ENCODE measurements at places on chromosomes 2 and 18.

DNA sequence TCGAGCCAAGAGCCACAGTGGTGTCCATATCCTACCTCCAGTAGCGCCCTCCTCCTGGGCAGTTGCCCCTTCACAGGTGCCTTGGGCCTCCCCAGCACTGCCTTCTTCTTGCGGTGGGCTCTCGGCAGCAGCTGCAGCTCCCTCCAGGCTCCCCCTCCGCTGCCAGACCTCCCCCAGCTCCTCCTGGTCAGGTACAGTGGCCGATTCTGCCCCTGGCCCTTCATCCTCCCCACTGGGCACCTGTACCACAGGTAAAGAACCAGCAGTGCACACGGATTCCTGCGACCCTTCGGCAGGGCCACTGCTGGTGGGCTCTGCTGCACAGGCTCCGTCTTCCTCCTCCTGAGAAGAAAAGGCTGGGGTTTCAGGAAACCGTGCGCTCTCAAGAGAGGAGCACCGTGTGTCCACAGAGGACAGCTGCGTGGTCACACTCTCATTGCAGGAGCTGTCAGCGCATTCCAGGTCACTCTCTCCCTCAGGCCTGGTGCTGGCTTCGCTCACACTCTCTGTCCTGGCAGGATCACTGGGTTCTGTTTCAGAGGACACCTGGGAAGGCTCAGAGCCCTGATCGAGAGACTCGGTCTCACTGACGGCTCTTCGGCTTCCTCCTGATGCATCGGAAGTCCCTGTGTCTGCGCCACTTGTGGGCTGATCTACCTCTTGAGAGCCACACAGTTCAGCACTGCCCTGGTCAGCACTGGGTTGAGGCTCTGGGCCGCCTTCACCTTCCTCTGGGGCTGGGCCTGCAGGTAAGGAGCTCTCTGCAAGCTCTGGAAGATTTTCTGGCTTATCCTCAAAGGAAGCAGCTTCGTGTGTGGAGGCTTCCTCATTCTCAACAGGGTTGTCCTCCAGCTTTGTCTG, 147.4 kb upstream of the STK17B start:
- no peak for DNase-seq

DNA sequence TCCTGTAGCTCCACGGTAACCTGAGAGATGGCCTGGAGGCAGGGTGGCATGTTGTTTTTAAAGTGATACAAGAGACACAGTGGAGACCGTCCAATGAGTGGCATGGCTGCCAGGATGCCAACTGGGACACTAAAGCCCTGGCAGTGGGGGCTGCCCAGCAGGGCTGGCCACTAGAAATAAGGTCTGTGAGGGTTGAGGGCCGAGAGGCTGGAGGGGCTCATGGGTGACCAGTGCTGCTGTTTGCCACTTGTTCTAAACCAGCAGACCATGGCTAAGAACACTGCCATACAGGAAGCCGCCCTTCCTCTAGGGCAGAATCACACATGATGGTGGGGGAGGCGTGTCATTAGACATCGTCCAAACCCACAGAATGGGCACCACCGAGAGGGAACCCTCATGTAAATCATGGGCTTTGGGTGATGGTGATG, 71.9 kb downstream of the ALPK2 start:
- no peak for DNase-seq

DNA sequence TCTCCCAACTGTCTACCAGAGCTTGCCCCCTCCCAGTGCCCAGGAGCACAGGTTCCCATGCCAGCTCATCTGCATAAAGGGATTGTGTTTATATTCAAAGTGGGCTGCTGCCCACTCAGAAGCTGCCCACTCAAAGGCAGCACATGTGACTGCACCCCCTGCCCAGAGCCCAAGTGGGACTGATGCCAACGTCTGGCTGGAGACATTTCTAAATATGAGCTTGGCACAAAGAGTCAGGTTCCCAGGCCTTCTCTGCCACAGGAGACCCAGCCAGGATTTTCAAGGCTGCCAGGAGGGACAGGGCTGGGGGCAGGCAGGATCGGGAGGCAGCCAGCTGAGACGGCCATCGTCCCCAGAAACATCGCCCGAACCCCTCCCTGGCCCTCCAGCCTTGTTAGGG, 67.1 kb downstream of the ZBTB7C start:
- no peak for DNase-seq

- DNase-seq = no peak
These were observed 28.8 kb downstream of the APCDD1 start for GRCh38 chr18:10482985-10483949.

DNA sequence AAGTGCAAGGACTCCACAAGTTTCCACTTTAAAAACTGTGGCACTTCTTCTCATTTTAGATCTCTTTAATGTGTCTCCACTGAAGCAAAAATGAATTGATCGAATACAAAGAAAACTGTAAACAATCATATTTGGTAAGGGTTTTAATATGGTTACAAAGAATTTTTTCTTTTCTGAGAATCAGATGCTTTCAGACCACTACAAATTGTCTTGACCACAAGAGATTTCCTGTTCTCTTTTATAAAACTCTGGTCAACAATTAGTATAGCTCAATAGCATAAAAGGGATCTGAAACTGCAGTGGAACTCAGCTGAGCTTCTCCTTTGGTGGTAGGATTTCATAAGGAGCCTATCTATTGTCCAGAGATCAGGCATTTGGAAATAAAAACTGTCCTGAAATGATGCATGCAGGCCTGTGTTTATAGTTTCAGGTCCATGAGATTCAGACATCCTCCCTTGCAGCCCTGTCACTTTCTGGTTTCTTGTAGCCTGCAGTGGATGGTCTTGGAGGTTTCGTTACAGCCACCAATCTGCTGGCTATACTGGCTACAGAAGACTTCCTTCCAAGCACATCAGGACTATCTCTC, 120.0 kb downstream of the DOCK10 start:
- DNase-seq = no peak

- no peak for DNase-seq
These were observed 113.9 kb downstream of the MREG start for GRCh38 chr2:215899141-215900074.

GRCh38 chr2:33509908-33510585, 33.6 kb downstream of the RASGRP3 start:
- no peak for DNase-seq

DNA sequence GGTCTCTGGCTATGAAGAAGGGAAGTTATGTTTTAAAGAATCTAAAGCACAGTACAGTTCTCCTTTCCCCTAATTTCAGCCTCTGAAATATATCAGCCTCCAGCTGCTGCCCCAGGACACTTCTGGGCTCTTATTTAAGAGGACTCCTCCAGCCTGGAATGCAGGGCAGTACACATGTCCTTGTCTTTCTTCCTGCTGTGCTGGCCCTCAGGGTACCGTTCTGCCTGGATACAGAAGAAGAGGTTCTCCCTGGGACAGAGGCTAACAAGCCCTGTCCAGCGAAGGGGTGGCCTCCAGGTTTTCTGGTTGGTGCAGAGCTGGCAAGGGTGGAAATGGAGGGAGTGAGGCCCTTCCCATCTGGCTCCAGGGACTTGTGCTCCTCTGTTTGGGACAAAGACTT, 22.1 kb downstream of the MLPH start:
- DNase-seq = no peak

GRCh38 chr2:142892715-142893114, 15.3 kb downstream of the KYNU start:
- no peak for DNase-seq

GRCh38 chr18:59189746-59190145, 30.2 kb upstream of the GRP start:
- no peak for DNase-seq

- no peak for DNase-seq
These were observed 1.4 kb upstream of the EHD3 start for GRCh38 chr2:31232586-31232985.

DNA sequence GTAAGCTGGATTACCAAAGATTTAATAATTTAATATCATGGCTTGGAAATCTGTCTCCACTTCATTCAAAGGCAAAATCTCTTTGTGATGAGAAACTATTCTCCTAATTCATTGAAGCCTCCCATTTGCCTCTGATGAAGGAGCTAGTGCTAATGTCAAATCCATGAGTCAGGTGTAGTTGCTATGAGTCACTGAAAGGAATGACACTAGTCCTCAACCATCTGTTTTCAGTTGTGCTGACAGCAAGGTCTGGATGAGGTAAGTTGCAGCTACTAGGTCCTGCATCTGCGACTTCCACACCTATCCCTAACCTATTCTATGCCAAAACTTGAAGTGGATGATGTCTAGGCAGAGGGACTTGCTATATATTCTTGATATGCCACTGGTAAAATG, 324.0 kb upstream of the UBE2E3 start:
- no peak for DNase-seq

GRCh38 chr18:79988071-79988450, 302 bp downstream of the TXNL4A start:
- peak; percentile 54 for DNase-seq

- peak; percentile 14 for DNase-seq
These were observed 41.4 kb downstream of the IL1R2 start for GRCh38 chr2:102033031-102033749.

DNA sequence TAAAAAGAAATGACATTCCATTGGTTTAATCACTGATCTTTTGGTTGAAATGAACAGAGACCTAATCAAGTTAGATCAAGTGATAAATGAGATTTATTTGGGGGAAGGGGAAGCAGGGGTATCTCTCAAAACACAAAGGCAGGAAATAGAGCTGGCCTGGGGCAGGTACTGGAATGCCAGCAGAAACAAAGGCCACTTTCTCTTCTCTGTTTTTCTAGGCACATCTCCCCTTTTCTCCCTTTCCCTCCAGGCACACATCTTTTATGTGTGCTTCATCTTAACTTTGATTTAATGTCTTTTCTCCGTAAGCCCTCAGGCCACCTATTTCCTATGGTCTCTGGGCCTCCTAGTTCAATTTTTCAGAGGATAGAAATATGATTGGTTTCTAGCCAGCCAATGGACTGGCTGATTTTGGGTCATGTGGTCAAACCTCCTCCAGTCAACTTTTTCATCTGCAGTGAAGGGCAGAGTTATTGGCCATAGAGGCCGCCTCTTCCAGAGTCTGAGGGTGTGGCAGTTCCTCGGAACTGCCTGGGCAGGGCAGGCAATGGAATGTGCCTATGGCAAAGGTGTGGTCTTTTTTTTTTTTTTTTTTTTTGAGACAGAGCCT, 58.9 kb upstream of the FAM136A start:
- no peak for DNase-seq

DNA sequence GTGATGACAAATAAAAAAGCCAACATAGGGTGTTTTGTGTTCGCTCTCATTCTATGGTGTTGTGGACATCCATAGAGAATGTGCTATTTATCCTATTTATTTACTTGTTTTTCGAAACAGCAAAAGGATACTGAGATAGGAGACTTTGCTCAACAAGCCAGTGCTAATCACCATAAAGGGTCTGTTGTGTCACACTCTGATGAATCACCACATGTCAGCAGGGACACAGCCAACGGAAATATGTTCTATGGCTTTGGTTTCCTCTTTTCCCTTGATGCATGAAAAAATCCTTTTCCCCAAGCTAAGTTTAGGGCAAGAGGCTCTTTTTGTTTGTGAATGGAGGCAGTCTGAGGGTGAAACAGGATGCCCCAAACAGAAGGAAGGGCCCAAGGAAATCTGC, 154.3 kb downstream of the RNF152 start:
- no peak for DNase-seq

DNA sequence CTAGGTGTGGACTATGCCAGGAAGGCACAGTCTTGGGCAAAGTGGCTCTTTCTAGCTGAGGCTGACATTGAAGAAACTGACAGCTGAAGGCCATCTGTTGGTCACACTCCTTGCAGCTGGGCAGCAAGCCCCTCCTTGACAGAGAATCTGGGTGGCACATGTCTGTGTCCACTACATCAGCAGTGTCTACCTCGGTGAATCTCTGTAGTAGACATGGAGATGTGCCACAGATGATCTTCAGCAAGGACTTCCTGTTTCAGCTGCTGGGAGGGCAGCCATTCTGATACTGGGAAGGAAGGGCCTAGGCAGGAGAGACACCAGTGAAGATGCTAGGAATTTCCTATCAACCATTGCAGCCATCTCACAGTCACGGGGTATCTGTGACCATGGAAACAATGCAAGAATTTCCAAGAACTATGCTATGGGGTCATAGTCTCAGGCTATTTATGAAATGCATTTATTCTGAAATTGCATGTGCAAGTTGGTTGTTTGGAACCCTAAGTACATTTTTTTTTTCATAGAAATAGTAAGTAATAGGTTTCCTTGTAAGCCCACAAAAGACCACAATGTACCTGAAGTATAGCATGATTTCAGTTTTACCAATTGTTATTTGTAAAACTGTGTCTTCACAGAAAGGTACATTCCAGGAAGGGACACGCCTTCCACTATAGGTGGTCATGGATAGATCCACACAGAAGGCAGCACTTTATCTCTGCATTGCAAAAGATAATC, 63.8 kb upstream of the DARS1 start:
- no peak for DNase-seq

DNA sequence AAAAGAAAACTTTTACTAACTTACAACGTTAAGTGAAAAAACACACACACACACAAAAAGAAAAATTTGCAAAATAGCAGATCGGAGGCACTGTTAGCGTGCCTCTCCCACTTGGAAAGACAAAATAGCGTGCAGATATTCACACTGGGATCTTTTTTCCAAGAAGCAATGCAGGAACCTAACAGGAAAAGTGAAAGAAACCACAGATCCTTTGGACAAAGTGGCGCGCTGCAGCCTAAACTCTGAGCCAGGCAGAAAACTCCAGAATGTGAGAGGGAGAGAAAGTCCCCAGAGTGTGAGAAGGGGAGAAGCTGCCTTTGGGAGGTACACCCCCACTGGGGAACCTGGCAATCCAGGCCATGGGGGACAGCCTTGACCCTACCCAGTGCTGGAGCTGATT, 70.7 kb upstream of the SERPINE2 start:
- DNase-seq = no peak

- no peak for DNase-seq
These were observed 202.4 kb upstream of the ZSWIM2 start for GRCh38 chr2:187051350-187051749.

DNA sequence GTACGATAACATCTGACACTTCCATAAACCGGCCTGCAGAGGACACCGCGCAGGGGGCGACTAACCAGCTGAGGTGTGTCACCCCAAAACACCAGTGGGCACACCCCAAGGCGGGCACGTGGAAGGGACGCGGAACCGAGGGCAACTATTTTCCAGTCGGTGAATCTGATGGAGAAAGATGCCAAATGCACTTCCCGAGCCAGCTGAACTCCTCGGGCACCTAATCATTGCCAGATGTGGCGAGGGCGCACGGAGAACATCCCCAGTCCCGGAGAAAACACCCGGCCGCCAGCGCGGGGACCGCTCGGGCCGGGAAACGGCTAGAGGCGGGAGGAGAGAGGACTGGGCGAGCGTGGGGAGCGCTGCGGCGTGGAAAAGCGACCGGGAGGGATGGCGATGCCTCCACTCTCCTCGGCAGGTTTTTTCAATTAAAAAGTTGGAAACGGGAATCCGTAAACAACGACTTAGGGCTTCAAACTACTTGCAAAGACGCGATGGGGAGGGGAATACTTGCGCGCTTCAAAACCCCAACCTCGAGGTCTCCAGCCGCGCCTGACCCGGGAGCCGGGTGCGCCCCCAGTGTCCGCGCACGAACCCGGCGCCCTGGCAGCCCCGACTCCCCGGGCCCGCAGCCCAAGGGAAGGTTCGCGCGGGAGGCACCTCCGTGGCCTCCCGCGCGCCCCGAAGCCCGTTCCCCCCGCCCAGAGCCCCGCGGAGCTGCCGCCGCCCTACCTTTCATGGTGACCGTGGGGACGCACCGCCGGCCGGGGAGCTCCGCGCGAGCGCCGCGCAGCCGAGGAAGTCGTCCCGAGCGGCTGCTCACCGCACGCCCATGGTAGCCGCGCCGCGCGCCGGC, 497 bp downstream of the COLEC12 start:
- no peak for DNase-seq

- DNase-seq = no peak
These were observed 8.5 kb upstream of the NCL start for GRCh38 chr2:231472816-231473215.

- DNase-seq = no peak
These were observed 5.7 kb downstream of the GREB1 start for GRCh38 chr2:11539317-11540147.

Data from stimulated activated CD4-positive, alpha-beta T cell treated with anti-CD3 and anti-CD28 coated beads, Interleukin-4, amount 100 ng/mL, for 48 hours (primary cell).